NCI-H2107 (cell line): ENCODE measurements at places on chromosomes 3 and 15.

DNA sequence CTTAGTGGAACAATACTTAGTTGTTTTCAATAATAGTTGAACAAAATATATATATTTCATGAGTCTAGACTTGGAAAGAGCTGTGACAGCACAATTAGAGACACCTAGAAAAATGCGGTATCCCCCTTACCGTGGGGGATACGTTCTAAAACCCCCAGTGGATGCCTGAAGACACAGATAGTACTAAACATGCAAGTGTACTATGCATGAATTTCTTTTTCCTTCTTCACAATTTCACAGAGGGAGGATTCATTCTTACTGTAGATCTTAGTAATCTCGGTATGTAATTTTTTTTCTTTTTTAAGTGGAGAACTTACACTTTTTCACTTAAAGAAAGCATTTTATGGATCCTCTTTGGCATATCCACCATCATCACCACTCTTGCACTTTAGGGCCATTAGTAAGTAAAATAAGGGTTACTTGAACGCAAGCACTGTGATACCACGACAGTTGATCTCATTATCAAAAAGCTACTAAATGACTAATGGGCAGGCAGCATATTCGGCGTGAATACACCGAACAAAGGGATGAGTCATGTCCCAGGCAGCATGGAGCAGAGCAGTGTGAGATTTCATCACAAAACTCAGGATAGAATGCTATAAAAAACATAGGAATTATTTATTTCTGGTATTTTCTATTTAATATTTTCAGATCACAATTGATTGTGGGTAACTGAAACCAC, 72.3 kb upstream of the ZNF280D start:
- DNase-seq: no peak

GRCh38 chr3:165748094-165748493, 89.1 kb downstream of the BCHE start:
- no peak for DNase-seq

DNA sequence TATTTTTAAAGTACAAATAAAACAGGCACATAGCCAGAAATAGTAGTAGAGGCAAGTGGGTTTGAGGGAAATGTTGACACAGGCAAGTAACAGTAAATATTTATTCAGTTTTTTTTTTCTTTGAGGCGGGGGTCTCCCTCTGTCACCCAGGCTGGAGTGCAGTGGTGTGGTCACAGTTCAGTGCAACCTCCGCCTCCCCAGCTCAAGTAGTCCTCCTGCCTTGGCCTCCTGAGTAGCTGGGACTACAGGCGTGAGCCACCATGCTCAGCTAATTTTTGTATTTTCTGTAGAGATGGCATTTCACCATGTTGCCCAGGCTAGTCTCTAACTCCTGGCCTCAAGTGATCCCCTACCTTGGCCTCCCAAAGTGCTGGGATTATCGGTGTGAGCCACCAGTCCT, 43.5 kb downstream of the PHLDB2 start:
- no peak for DNase-seq

DNA sequence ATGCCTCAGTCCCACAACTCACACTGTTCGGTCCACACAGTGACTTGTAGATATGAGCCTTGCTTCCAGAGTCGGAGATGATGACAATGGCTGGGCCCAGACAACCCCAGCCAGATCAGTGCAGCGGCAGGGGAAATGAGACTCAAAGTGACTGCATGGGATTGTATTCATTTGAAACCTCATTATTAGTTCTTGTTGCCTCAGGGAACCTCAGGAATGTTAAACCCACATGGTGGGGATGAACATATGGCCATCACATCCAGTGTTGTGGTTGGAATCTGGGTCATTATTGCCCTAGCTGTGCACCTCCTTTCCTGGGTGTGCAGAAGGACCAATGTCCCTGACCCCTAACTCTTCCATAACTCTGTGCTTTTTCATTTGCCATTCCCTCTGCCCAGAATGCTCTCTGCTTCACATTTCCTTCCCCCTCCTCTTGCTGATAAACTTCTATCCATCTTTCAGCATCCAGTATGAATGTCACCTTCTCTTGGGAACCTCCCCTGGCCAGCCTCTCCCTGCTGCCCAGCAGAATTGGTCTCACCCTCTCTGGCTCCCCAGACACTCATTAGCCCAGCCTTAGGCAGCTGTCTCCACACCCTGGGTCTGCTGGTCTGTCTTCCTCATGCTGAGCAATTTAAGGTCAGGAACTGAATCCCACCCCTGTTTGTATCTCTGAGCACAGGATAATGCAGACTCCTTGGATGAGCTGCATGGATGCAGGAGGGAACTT, 67.0 kb upstream of the TNFAIP8L3 start:
- no peak for DNase-seq

GRCh38 chr15:70362350-70362749, 264.6 kb upstream of the TLE3 start:
- no peak for DNase-seq

DNA sequence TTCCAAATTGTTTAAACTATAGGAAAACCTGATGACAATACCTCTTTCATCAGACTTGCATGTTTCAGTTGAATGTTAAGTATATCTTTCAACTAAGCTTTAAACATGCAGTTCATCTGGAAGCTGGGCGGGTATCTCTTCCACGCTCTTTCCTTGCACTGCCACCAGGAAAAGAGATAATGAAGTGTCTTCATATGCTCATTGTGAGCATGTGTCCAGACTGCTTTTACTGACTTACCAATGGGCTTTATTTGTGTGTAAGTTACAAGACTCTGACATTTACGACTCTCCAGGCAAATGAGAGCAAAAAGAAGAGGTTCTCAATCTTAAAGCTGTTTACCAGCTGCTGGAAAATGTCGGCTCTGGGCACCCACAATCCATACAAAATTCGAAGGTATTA, 52.8 kb downstream of the TMEM212 start:
- no peak for DNase-seq

GRCh38 chr3:50327943-50328691, at the start of gene TUSC2:
TUSC2 (minus strand) TSS chr3:50328223; CDS start chr3:50328099, 124 bp downstream.
- peak; percentile 66 for DNase-seq

DNA sequence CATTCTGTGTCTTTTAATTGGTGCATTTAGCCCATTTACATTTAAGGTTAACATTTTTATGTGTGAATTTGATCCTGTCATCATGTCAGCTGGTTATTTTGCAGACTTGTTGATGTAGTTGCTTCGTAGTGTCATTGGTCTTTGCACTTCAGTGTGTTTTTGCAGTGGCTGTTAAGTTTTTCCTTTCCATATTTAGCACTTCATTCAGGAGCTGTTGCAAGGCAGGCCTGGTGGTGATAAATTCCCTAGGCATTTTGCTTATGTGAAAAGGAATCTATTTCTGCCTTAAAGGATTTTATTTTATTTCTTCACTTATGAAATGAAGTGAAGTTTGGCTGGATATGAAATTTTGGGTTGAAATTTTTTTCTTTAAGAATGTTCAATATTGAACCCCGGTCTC, 70.2 kb upstream of the CD96 start:
- no peak for DNase-seq

GRCh38 chr3:11204697-11205348, 50.5 kb downstream of the HRH1 start:
- DNase-seq: no peak

- DNase-seq: no peak
Measured at GRCh38 chr3:178967177-178967532, 104.5 kb downstream of the ZMAT3 start.

GRCh38 chr15:76773234-76773633, 131.9 kb downstream of the SCAPER start:
- DNase-seq: no peak

DNA sequence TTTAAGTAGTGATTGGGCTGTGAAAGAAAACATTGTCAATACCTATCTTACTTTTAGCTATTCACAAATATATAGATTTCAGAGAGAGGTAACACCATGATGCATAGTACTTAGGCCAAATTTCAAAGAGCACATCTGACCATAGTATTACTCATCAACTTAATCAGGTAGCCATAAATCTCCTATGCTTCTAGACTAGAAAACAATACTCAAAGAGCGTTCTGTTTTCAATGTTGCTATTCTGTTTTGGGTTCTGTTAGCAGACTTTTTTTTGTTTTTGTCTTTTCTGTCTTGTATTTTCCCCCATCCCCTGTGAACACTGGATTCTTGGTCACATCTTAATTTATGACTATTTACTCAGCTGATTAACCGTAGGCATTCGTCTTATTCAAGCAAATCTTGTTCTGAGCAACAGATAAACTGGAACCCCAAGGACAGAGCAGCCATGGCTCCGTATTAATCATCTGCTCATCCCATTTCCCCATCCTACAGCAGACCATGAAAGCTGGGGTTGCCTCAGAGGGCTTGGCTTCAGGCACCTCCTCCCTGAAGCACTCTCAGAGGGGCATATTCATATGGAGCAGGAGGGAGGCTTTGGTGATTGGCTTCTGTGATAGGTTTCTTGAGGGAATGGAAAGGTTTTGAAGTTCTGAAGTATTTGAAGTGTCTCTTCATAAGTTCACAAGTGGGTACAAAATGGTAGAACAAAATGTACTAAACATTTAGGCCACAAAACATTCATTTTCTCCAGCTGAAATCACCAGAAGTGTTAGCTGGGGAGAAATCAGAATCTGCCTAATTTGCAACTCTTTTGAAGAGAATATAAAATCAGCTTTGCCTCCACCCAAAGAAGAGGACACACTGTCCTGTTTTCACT, 105.3 kb downstream of the TNIK start:
- no peak for DNase-seq

- DNase-seq: no peak
Measured at GRCh38 chr3:48157202-48157840, 30.9 kb downstream of the CDC25A start.

GRCh38 chr3:127395663-127396355, 108.0 kb upstream of the PRR20G start:
- no peak for DNase-seq

GRCh38 chr15:29910068-29910467, 87.8 kb upstream of the TJP1 start:
- no peak for DNase-seq

- DNase-seq: no peak
Measured at GRCh38 chr3:195512798-195513345, 30.3 kb downstream of the PPP1R2 start.

DNA sequence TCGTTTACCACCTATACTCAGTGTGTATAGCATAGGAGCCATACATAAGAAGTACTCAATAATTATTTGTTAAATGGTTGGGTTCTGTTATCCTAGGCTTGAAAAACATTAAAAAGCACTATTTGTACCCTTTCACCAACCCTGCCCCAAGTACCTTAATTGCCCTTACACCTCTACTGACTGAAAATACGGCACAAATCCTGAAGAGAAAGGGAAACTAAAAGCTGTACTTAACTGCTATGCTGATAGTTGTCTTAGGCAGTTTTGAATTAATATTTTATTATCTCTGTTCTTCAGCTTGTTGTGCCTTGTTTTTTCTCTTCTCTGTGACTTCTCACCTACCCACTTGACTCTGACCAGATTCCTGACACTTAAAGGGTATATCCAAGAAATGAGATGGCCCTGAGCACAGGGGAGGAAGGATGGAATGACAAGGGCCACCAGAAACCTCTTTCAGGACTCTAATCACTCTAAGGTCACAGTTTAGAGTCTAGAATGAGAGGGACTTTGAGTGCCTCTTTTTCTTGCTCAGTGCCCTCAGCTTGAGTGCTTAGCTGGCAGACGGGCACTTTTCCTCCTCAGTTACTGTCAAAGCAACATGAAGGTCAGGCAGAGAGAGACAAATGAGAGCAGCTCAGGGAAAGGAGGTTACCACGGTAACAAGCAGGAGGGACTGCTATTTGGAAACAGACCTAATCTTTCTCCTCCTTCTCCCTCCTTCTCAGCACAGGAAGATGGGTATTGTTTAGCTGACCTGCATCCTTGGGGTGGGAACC, 136.5 kb downstream of the ZNF609 start:
- DNase-seq: peak; percentile 37

- DNase-seq: no peak
Measured at GRCh38 chr15:42070279-42070975, 23.9 kb downstream of the PLA2G4D start.

DNA sequence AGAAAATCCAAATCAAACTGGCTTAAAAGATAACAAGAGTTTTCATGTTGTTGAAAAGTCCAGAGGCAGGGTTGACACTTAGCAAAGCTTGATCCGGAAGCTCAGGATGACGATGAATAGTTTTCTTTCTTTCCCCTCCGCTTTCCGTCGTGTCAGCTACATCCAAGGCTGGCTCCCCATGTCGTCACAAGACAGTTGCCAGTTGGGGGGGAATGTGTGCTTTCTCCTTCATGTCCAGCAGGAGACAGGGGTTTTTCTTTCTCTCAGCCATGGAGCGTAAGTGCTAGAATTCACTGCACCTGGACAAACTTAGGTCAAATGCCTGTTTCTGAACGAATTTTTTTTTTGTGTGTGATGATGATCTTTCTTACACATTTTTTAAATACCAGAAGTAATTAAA, 273.8 kb upstream of the RGMA start:
- DNase-seq: no peak

DNA sequence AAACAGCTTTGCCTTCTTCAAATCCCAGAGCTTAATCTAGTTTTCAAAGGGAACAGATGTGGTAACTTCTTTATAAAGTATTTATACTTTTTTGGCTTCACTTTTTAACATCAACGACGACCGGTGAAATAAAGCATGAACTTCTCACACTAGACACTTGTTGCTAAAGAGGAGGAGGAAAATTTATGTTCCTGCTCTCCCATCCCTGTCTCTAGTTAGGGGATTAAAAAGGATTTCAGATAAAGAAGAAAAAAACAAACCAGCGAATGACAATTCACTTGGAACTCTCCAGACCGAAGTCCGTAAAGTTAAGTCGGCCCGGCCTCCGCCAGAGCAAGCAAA, 672 bp downstream of the NEDD4 start:
- DNase-seq: no peak

- DNase-seq: no peak
Measured at GRCh38 chr15:62666046-62666445, 376.5 kb upstream of the TPM1 start.

DNA sequence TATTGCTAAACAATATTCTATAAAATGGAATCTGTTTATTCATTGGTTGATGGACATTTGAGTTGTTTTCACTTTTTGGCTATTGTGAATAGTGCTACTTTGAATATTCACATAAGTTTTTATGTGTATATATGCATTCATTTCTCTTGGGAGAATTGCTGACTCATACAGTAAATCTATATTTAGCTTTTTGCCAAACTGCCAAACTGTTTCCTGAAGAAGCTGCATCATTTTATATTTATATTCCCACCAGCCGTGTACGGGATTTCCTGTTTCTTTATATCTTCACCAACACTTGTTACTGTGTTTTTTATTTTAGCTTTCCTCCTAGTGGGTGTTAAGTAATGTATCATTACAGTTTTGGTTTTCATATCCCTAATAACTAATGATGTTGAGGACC, 12.5 kb upstream of the TCAIM start:
- no peak for DNase-seq

DNA sequence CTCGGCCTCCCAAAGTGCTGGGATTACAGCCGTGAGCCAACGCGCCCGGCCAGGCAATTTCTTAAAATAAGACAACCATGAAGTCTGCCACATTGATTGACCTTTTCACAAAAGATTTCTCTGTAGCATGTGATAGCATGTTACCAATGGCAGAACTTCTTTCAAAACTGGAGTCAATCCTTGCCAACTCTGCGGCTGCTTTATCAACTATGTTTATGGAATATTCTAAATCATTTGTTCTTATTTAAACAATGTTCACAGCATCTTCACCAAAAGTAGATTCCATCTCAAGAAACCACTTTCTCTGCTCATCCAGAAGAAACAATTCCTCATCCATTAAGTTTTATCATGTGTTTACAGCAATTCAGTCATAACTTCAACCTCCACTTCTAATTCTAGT, 9.4 kb downstream of the UBR1 start:
- no peak for DNase-seq
